Upper lobe of left lung (tissue), 6 donors: ENCODE measurements at places on chromosomes 2 and 18. TPM values are rescaled to one million over a fixed set of nuclear protein-coding genes. Genes with fewer than 3 reads are reported as not detected.

Gene POTEI
- total RNA-seq: 0.07 TPM

Gene PRADC1
- total RNA-seq: 15.2 TPM

Gene CLIP4
- 54.2 TPM for total RNA-seq

Gene CD8B
- total RNA-seq: 2.7 TPM

Gene LINC00305
- total RNA-seq: not detected

Gene SKOR2
- total RNA-seq: not detected
